ENCODE measurements at places on chromosomes 1 and 21.

DNA sequence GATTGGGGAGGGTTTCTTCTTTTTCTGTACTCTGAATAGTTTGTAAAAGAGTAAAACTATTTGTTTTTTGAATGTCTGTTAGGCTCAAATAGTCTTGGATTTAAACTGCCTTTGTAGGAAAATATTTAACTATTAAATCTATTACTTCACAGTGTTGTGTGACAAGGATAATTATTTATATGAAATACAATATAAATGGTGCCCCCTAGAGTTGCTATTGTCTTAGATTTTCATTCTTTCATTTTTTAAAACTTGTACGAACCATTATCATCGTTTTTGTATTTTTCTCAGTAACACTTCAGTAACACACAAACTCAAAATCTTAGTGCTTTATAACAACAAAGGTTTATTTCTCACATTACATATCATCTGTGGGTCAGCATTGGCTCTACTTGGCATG lies 37.4 kb downstream of the C1orf185 start:
- DNase-seq: no peak

DNA sequence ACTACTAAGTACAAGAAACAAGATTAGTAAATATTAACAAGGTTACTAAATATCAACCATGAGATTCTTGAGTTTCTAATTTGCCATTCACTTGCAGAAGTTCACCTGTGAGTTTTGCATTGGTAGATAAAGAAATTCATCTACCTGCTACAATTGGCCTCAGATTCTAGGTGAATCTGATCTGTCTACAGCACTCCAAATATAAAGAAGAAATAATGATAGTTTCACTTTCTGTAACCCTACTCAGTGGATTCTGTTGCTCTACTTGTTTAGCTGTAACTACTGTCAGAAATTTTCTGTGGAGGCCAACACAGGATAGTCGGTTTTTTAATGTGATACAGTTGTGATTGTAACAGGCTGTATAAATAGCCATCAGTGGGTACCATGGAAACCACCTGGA lies 118.6 kb downstream of the NR5A2 start:
- DNase-seq: no peak

DNA sequence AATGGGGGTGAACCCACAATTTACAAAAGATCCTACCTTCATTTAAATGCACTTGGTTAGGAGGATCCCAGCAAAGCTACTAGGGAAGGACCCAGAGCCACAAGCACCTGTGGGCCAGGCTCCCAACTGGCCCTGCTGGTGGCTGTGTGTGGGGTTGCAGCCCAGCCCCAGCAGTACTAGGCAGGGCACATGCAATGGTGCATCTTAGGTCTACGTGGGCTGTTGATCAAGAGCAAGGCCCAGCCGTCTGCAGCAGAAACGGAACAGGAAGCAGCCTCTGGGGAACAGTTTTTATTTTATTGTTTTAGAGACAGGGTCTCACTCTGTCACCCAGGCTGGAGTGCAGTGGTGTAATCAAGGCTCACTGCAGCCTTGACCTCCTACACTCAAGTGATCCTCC lies 134.1 kb upstream of the RAB4A start:
- no peak for DNase-seq

DNA sequence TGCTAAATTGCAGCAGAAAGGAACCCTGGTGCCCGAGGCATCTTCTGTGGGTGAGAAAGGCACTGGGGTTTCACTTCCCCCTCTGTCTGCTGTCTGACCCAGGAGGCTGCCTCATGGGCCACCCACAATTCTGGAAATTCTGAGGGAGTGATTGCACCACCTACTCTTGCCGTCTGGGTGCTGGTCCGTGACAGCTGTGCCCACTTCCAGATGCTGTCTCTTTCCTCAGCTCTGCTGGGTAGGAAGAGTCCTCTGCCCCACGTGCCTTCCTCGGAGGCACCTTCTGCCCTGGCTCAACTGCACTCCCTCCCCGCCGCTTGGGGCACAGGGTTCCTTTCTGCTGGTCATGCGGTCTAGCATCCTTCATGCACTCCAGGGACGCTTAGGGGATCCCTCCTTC lies 96.3 kb downstream of the ARHGEF10L start:
- DNase-seq: no peak

DNA sequence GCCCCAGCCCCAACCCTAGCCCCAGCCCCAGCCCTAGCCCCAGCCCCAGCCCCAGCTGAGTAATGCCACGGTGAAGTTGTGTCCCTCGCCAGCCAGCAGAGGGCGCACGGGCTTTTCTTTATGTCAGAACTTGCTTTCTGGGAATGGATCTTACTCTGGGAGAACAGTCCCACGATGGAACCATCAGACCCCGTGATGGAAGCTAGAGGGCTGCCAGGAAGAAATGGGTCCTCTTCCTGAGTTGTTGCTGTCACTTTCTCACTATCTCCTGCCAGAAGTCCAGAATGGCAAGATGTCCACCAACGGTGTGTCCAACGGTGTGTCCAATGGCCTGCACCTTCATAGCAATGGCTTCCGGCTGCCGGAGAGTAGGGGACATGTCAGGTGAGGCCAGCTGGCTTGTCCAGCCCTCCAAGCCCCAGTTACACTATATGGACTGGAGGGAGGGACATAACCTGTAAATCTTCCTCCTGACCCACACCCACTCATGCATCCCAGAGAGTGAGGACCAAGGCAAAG lies 25.1 kb upstream of the TMEM222 start:
- DNase-seq: peak; percentile 62
